IPS DF 6.9 (cell line): ENCODE measurements at places on chromosomes 2 and 18.

GRCh38 chr2:215728504-215729065 lies 284.8 kb downstream of the MREG start:
- no peak for DNase-seq

DNA sequence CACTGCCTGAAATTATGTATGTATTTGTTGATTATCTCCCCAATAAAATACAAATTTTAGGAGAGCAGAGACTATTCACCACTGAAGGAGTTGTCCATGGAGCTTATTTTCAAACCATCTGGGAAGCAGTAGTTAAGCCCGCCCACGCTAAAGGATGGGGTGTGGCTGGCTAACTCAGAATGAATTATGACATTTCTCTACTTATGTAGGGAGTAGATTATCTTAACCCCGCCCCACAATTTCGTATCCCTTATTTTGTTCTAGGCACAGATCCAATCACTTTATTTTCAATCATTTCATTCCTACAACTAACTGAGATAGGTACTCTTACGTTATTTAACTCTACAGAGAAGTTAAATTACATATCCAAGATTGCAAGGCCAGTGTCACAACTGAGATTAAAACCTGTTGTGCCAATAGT lies 1.4 kb upstream of the LAPTM4A start:
- no peak for DNase-seq

- no peak for DNase-seq
These were observed 250.3 kb downstream of the NRXN1 start for GRCh38 chr2:50781646-50782045.

DNA sequence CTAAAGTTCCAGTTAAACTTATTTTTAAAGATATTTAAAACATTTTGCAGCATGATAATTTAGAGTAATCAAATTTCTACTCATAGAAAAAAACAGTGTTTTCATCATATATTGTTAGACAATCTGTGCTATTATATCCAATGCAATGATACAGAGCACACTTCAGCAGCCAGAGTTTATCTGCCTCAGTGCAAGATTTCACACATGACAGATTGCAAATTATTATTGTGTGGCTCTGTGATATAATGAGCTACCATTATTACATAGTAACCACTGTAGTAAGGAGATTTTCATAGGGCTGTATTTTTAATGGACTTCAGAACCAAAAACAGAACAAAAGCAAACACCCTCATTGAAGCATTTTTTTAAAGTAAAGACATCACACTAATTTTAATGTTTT lies 762.4 kb downstream of the DSC3 start:
- DNase-seq = no peak

DNA sequence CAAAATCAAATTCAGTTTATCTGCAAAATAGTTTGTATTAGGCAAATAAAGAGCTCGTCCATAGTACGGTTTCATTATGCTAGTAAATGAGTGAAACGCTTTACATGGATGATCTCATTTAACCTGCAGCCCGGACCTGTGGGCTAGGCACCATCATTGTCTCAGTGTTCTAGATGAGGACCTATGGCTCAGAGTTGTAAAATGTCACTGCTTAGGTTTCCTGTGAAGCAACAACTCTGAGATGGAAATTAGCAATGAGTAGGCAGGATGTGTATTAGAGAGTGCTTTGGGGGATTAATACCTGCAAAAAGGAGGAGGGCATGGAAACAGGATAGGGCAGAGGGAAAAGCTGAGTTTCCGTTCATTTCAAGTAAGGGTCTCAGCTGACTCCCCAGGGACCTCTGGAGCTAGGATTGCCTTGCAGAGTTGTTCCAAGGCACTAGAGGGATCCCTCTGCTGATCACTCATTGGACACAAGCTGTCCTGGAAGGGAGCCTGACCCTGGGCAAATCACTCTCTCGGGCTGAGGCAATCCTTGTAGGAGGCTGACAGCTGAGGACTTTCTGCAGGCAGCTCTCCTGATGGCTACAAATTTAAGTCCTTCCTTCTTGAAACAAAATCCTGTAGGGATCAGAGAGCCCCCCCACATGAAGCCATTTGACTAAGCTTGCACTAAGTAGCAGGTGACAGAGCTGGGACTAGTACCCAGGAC lies 58.8 kb upstream of the SIX2 start:
- no peak for DNase-seq

DNA sequence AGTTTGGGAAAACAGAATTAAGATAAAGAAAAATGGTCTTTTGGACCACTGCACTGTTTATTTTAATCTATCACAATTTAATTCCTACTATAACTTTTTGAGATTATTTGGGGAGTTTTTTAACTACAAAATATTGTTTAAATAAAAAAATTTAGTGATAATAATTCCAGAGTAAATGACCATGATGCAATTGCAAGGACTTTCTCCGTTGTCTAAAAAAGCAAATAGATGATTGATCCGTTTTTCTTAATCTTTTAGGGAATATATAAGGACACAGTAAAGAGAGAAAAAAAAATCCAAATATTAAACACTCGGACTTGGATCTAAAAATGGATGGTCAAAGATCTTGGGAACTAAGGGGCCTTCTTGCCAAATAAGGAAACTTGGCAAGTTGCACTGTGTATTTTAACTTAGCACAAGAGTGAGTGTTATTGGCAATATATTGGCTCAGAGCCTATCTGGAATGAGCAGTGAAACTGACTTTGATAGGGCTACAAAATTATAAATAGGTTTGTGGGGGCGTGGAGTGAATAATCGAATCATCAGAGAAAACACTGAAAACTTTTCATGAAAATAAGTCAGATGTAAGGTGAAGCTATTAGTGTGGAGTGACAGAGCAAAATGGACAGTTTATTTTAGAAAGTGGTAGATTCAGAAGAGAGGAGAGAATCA lies 2.0 kb downstream of the MAP3K20 start:
- DNase-seq = no peak

DNA sequence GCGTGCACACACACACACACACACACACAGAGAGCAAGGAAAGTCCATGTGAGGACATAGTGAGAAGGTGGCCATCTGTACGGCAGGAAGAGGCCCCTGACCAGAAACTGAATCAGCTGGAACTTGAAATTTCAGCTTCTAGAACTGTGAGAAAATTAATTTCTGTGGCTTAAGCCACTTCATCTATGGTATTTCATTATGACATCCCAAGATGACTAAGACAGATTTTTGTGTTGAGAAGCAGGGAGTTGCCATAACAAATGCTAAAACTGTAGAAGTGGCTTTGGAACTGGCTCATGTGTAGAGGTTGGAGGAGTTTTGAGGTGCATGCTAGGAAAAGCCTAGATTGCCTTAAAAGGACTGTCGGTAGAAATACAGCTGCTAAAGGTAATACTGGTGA lies 63.4 kb upstream of the ZBTB7C start:
- no peak for DNase-seq

DNA sequence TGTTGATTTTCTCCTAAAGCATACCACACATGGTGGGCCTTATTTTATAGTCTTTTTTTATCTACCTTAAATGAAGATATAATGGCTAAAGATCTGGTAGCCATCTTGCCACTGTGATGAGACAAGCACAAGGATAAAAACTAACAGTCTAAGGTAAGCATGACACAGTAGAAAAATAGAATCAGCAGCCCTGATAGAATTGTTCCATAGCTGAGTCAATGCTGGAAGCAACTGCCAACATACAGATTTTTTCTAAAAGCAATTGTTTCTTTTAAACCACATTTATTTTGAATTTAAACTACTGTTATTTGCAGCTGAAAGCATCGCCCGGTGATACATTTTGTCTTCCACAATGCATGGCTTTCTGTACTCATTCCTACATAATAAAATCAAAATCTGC lies 1091.5 kb upstream of the CHAC2 start:
- no peak for DNase-seq
